ENCODE measurements at places on chromosomes 5 and 9.

- DNase-seq: no peak
Measured at GRCh38 chr5:150144246-150144801, 11.3 kb downstream of the PDGFRB start.

DNA sequence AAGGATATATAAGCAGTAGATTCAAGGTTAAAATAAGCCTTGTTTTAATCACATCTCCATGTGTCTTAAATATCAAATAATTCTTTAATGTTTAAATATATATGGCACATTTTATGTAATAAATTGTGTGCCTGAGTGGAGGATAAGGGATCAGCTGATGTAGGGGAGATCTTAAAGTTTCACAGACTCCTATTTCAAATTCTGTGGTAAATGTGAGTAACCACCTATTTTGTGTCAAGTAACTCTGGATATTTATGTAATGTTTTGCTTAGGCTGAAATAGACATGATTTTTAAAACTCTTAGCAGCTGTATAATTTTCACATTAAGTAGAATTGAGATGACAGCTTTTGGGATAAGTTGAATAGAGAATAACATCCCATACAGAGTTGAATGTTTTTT lies 41.3 kb upstream of the ITGA2 start:
- DNase-seq: no peak

- DNase-seq: no peak
Measured at GRCh38 chr9:38671748-38672147, 48.2 kb downstream of the FAM240B start.

DNA sequence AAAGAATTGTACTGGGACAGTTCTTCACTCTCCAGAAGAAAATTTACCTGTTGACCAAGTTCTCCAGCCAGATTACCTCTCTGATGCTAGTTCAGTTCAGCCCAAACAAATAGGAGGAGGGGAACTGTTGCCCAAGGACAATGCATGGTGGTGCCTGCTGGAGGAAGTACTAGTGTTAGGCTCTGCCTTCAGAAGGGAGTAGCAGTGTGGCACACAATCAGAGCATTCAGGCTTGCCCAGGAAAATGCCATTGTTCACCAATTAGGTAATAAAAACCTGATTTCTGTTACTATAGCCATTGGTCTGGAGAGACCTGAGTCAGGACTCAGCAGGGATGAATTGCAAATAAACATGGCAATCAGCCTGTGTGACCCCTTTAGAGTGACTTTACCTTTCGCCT lies 720.8 kb upstream of the ZNF608 start:
- no peak for DNase-seq

- peak; percentile 73 for DNase-seq
Measured at GRCh38 chr5:154087260-154087659, 48.5 kb downstream of the MFAP3 start.

GRCh38 chr5:59661954-59662615 lies 231.4 kb downstream of the PDE4D start:
- DNase-seq: no peak

- no peak for DNase-seq
Measured at GRCh38 chr9:75651709-75652108, 238.8 kb upstream of the PCSK5 start.

GRCh38 chr5:103435136-103435889 lies 127.3 kb downstream of the NUDT12 start:
- no peak for DNase-seq

DNA sequence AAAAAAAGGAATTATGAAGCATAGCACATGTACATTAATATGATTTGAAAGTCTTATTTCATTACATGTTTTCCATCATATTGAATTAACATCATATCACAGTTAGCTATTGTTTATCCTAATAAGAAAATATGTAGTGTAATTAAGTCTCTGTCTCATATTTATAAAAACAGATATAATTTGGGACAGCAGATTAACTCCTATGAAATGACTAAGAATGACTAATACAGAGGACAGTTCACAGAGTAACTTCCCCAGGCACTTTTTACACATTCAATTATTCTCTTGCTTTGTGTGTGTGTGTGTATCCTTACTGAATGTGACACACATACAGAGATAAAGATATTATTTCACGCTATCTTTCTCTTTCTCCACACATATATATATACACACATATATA lies 2400.9 kb upstream of the C9orf72 start:
- DNase-seq: no peak

- DNase-seq: no peak
Measured at GRCh38 chr5:9361835-9362234, 184.0 kb downstream of the SEMA5A start.

- no peak for DNase-seq
Measured at GRCh38 chr5:18202164-18202563, 567.9 kb downstream of the TAF11L14 start.

- no peak for DNase-seq
Measured at GRCh38 chr5:160799184-160799583, 52.8 kb downstream of the ATP10B start.

- no peak for DNase-seq
Measured at GRCh38 chr9:22158927-22159346, 149.8 kb upstream of the CDKN2B start.

DNA sequence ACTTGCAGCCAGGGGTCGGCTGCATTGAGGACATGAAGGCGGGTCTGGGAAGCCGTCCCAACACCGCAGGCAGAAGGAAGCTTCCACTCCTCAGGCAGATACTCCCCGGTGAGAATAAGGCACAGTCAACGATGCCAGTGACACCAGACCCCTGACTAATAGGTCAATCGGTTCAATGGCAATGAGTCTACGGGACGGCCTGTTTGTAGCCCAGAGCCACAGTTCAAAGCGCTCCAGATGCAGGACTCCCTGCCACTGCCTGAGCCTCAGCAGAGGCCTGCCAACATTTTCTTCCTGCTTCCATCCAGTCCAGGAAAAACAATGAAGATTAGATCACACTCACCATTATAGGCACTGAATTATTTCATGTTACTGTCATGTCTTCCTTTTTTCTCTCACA lies 84.5 kb upstream of the SIMC1 start:
- DNase-seq: peak; percentile 15

DNA sequence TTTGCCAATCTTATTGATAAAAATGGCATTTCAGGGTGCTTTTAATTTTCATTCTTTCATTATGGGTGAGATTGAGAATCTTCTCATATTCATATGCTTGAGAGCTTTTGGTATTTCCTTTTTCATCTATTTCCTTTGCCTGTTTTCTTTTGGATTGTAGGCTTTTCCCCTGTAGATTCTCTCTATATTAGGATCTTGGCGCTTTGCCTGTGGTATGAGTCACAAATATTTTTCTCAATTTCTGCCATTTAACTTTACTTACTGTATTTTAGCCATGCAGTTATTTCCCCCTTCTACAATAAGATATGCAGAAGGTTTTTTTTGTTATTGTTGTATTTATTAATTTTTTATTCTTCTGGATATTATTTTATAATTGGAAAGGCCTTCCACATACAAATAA lies 21.5 kb upstream of the KLF9 start:
- peak; percentile 68 for DNase-seq

- no peak for DNase-seq
Measured at GRCh38 chr5:93428868-93429267, 152.2 kb downstream of the NR2F1-AS1 start.

DNA sequence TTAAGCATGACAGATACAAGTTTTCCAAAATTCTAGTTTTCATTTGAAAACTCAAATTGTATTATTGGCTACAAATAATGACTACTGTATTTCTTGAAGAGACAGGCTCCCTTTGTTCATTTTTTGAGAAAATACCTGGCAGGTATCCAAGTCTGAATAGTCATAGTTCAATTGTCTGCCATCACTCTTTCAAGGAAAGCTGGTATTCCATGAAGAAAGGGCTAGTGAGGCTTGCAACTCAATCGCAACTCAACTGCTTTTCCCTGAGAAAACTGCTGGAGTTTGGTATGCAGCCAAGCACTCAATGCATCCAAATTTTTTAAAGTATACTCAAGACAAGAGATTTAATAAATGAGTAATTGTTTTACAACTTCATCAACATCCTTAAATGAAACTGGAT lies 61.4 kb upstream of the TRIO start:
- DNase-seq: no peak

- DNase-seq: no peak
Measured at GRCh38 chr9:77514886-77515711, 133.0 kb downstream of the GNA14 start.

GRCh38 chr9:125893277-125893676 lies 146.1 kb downstream of the PBX3 start:
- DNase-seq: no peak

GRCh38 chr5:143011585-143011984 lies 241.4 kb downstream of the ARHGAP26 start:
- DNase-seq: peak; percentile 52

DNA sequence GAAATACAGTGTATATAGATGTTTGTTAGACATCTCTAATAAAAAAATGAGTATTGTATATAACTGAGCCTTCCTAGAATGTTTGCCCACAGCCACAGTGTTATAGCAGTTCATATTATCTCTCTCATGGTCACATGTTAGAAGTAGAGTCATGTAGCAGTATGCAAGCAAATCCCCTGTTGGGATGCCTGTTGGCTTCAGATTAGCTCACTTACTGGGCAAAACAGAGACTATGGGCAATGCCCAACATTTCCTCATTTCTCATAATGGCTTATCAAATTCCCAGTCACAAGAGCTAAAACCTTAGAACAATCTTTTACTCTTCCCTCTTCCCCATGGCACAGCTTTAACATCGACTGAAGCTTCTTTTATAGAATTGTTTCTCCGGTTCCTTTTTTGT lies 27.0 kb upstream of the PDCD1LG2 start:
- no peak for DNase-seq

- DNase-seq: no peak
Measured at GRCh38 chr5:35660451-35660850, 42.8 kb downstream of the SPEF2 start.

GRCh38 chr5:143044265-143044664 lies 274.1 kb downstream of the ARHGAP26 start:
- no peak for DNase-seq

DNA sequence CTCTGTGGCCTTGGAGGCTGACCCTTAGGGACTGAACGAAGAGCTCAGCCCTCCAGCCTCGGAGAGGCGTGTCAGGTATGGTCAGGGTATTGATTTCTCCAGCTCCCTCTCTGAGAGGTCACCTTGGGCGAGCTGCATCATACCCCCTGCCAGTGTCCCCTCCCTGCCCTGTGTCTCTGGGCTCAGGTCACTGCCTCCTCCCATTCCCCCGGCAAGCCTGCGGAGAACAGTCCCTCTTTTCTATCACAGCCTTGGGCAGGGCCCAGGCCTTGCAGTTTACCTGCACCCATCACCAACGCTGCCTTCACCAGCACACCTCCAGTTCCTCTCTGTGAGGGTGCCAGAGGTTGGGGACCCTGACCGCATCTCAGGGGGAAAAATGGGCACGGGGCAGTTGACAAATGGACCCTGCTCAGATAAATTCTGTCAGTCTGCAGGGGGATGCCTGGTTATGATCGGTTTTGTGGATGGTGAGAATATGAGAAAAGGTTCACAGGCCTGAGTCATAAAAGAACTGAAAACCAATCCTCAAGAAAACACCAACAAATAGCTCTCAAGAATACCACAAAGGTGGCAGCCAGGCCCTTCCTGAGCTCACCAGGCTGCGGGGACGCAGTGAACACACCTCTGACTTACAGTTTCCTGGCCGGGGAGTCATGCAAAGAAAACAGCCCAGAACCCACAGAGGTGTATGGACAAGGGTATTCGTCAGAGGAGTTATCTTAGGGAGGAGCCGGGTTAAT lies 24.7 kb upstream of the RXRA start:
- no peak for DNase-seq

DNA sequence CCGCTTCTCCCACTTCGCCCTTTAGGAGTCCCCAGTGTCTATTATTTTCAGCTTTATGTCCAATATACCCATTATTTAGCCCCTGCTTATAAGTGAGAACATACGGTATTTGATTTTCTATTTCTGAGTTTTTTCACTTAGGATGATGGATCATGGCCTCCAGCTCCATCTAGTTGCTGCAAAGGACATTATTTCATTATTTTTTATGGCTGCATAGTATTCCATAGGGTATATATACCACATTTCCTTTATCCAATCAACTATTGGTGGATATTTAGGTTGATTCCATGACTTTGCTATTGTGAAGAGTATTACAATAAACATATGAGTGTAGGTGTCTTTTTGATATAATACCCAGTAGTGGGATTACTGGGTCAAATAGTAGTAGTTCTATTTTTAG lies 162.9 kb downstream of the FER start:
- no peak for DNase-seq

GRCh38 chr5:127011961-127012644 lies 18.3 kb downstream of the MARCHF3 start:
- no peak for DNase-seq

Measured in smooth muscle cell of the brain vasculature (primary cell).